Foreskin keratinocyte (primary cell): ENCODE measurements at places on chromosomes 5 and 9.

GRCh38 chr9:133701981-133702797 lies 36.0 kb downstream of the SARDH start:
- DNase-seq, result no peak

DNA sequence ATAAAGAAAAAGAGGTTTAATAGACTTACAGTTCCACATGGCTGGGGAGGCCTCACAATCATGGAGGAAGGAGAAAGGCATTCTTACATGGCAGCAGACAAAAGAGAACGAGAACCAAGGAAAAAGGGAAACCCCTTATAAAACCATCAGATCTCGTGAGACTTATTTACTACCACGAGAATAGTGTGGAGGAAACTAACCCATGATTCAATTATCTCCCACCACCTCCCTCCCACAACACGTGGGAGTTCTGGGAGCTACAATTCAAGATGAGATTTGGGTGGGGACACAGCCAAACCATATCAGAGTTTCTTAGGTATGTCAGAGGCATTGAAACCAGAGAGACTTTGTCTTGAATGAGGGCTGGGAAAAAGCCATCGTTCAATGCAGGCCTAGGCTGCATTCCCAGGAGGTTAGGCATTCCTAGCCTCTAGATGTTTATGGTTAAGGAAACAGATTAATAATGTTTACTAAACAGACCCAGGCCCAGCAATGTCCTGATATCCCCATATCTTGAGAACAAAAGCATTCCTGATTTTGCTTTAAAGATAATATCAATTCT lies 7.5 kb upstream of the PAIP1 start:
- no peak for DNase-seq

DNA sequence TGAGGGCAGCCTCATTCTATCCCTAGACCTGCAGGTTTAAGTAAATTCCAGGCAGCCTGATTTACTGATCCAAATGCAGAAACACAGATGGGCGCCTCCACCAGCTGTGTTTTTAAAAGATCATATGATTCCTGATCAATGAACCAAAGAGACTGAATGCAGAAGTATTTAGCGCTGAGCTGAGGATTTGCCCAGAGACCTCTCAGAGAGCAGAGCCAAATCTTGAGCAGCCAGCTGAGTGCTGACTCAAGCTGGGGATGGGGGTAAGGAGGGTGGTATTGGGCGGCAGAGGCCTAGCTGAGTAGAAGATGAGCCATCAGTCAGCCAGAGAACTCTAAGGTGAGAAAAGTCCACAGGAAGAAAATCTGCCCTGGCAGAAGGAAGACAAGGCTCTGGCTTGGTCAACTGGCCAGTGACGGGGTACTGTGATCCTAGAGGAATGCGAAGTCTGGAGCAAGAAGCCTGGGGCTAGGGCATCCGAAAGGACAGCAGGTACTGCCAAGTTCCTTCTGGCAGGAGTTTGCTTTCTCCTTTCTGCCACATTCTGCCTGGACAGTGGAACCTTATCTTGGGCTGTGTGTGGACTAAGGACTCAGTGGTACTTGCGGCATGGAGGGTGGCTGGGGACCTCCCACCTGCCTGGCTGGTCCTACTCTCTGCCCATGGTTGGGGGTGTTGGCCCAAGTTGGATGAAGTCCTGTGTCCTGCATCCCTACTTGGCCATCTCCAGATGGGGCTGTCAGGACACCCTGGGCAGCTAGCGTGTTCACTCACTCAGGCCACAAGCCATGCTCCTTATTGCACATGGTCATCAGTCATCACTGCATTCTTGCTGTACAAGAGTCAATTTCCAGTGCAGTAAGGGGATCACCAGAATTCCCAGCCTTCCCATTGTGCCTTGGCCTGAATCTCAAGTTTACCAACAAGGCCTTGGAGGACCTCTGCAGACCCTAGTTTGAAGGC lies 34.5 kb upstream of the CDKN2AIPNL start:
- DNase-seq, result no peak

- no peak for DNase-seq
These were observed 61.2 kb upstream of the JAK2 start for GRCh38 chr9:4923580-4924544.

DNA sequence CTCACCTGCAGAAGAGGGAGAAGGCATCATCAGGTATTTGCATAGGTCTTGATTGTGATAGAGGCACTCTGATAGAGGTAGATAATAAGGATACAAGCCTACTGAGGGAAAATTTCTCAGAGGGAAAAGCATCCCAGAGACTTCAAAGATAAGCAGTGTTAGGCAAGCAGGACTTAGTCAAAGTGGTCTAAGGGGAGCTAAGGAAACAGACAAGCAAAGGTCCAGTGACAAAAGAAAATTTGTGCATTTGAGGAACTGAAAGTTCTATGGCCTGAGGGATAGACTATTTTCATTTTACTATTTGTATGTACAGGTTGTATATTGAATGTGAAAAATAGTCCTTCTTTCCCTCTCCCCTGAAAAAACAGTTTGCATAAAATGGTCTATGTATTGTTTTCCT lies 27.4 kb downstream of the OXCT1 start:
- no peak for DNase-seq

GRCh38 chr9:37430841-37431597 lies 8.5 kb downstream of the GRHPR start:
- no peak for DNase-seq

- DNase-seq, result no peak
These were observed 91.8 kb downstream of the UBE2R2 start for GRCh38 chr9:33908749-33909148.

DNA sequence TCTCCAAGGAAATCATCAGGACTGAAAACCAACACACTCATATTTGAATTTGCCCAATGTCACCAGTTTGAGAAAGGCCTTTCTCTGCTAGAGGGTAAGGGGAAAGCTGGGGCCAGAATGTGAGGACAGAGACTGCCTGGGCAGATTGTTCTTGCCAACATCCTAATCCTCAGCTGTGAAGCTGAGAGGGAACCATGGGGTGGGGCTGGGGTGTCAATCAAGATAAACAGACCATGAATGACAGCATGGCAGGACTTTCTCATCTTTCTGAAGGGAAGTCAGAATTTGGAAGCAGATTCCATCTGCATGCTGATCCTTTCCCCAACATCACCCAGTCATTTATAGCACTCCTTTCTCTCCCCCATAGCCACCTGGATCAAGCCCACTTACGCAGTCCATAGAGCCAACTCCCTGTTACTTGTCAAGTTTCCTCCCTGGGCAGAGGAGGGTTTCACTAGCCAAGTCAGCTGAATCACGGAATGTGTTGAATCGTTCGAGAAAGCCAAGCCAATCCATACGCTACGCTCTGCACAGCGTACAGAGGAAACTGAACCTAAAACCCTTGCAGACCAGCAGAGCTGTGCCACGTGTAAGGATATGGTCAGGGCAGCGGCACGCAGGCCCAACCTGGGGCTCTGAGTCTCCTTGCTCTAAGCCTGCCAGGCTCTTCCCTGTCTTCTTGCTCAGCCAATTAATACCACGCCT lies 14.9 kb downstream of the GLDC start:
- no peak for DNase-seq

DNA sequence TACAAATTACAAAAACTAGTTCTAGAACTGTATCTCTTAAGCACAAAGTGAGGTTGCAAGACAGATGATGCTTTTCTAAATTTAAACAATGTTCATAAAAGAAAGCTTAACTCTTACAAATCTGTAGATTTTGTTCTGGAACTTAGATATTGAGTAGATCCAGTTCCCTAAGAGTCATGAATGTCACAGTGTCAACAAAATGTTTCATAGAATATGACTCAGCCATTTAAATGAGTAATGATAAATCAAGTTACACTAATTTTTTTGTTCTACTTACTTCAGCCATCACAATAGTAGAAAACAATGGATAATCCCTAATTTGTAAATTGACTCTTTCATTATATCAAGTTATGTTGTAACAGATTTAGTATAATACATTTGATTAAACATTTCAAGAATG lies 239.7 kb downstream of the MEF2C start:
- no peak for DNase-seq

GRCh38 chr9:114149765-114150340 lies 5.5 kb upstream of the COL27A1 start:
- no peak for DNase-seq

- DNase-seq, result no peak
These were observed 3.3 kb upstream of the VLDLR start for GRCh38 chr9:2618289-2618688.
